Retinal pigment epithelial cell (primary cell): ENCODE measurements at places on chromosomes 16 and 17.

DNA sequence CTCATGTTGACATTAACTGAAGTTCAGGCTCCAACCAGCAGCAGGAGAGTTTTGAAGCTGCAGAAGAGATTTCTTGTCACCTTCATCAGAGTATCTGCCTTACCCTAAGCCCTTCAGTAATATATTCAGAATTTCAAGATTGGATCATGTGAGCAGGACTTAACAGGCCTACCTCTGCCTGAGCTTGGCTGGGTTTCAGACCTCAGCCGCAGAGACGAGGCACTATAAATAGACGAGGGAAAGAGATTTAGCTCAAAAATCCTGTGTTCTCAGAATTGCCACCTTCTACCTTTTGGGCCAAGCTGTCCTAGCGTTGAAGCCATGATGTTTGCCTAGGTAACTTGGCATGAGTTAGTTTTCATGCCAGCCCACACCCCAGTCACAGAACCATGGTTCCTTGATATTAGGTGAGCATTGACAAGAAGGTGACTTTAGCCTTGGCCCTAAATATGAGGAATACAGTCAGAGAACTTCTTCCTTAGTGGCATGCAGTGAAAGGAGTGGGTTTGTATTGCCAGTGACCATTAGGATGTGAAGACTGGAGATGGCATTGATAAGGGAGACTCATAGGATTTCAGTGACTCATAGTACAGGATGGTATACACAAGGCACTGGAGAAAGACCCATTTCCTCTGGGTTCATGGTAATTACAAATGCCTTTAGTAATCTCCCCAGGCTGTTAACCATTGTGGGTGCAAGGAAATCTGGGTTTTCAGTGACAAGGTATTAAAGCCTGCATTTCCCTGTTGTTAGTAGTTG lies 224.3 kb downstream of the MSI2 start:
- peak; percentile 90 for DNase-seq

- peak; percentile 29 for DNase-seq
These were observed 180.9 kb downstream of the HS3ST3A1 start for GRCh38 chr17:13420878-13421277.

DNA sequence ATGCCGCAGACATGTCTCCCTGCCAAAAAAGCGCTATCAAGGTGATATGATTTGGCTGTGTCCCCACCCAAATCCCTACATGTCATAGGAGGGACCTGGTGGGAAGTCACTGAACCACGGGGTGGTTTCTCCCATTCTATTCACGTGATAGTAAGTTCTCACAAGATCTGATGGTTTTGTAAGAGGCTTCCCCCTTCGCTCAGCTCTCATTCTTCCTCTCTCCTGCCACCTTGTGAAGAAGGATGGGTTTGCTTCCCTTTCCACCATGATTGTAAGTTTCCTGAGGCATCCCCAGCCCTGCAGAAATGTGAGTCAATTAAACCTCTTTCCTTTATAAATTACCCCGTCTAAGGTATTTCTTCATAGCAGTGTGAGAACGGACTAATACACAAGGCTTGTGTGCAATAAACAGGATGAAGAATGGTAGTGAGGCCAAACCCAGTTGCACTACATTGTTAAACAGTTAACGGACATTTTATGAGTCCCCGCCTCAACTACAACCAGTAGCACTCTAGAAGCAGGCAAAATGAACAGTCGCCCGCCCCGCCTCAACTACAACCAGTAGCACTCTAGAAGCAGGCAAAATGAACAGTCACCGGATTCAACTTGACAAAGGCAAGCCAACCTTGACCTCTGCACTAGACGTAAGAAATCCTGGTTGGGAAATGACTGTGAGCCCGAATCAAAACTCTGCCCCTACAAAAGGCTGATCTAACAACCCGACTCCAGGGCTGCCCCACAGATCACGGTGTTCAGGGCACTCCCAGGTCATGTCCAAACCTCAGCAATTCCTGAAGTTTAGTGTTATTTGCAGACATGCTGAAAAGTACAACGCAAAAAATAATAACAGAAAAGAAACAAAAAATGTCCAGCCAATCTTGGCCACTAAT lies 26.3 kb downstream of the VPS53 start:
- DNase-seq, result no peak

GRCh38 chr16:62249069-62249468 lies 212.8 kb upstream of the CDH8 start:
- DNase-seq, result no peak

GRCh38 chr16:31305219-31305618 lies 45.4 kb downstream of the ITGAM start:
- DNase-seq, result no peak

GRCh38 chr17:65402513-65403496 lies 158.6 kb downstream of the AXIN2 start:
- DNase-seq, result no peak

DNA sequence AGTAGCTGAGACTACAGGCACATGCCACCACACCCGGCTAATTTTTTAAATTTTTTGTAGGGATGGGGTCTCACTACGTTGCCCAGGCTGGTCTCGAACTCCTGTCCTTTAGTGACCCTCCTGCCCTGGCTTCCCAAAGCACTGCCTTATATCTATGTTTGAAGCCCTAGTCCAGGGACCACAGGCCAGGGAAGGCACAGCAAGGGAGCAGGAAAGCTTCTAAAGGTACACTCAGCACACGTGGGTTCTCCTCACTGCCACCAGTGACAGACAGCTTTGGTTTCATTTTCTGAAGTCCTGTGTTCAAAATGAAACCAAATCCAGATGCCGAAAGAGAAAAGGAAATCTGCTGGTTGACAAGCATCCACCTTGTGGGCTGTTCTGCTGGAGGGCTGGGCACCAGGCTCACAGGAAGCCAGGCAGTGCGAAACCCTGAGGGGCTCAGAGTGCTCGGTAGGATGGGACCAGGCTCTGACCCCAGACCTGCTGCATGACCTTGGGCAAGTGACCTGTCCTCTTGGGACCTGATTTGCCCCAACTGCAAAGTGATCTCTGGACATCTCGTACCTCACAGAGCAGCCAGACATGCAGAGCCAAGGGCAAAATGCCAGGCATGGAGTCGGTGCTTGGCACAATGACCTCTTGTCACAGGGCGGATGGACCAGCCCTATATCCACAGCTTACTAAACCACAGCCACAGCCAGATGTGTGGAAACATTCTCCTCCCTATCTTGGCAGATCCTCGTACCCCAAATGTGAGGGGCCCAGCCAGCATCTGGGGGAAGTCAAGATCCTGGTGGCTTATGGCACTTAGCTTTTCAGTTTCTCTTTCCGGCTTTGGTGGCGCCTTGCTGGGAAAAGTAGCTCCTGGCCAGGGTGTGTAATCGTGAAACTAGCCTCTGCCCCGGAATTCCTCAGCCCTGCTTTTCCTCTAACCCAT lies 2.8 kb upstream of the SOCS1 start:
- no peak for DNase-seq

DNA sequence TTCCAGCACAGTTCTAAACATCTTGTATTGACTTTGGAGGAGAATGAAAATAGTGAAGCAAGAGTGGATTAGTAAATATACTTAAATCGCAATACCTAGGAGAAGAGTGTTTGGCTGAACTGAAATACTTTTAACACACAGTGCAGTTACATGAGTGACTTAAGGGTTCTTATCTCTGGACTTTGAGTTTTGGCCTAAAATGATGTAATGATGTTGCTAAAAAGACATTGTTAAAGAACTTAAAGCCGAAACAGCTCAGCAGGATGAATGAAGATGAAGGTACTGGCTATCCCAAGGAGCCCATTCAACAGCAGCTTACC lies 28.1 kb downstream of the PMP22 start:
- DNase-seq, result no peak

GRCh38 chr17:68850749-68851510 lies 104.3 kb downstream of the ABCA8 start:
- no peak for DNase-seq

GRCh38 chr16:4695473-4696171 lies 2.3 kb downstream of the NUDT16L1 start:
- no peak for DNase-seq

GRCh38 chr16:1045310-1045992 lies 27.1 kb upstream of the SSTR5 start:
- no peak for DNase-seq

DNA sequence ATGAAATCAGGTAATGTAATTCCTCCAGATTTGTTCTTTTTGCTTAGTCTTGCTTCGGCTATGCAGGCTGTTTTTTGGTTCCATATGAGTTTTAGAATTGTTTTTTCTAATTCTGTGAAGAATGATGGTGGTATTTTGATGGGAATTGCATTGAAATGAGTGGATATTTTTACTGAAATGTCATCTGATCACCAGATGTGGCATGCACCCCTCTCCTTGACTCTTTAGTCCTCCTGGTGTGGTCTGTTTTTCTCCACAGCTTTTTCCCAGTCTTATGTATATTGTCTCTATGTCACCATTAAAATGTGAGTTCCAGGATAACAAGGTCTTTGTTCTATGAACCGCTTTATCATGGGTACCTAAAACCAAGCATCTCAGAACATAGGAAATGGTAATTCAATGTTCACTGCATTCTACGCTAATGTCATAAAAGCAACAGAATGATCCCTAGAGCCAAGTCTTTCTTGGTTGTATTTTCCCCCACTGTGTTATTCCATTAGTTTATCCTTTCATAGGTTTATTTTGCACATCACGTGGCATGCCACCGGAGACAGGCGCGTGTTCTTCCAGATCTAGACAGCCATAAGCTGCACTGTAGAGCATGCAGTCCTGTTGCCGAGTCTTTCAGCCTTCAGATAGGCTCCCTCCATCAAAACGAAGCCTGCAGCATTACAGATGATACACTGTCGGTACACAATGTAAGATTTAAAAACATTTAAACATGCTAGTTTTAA lies 172.5 kb downstream of the RPTOR start:
- peak; percentile 34 for DNase-seq

DNA sequence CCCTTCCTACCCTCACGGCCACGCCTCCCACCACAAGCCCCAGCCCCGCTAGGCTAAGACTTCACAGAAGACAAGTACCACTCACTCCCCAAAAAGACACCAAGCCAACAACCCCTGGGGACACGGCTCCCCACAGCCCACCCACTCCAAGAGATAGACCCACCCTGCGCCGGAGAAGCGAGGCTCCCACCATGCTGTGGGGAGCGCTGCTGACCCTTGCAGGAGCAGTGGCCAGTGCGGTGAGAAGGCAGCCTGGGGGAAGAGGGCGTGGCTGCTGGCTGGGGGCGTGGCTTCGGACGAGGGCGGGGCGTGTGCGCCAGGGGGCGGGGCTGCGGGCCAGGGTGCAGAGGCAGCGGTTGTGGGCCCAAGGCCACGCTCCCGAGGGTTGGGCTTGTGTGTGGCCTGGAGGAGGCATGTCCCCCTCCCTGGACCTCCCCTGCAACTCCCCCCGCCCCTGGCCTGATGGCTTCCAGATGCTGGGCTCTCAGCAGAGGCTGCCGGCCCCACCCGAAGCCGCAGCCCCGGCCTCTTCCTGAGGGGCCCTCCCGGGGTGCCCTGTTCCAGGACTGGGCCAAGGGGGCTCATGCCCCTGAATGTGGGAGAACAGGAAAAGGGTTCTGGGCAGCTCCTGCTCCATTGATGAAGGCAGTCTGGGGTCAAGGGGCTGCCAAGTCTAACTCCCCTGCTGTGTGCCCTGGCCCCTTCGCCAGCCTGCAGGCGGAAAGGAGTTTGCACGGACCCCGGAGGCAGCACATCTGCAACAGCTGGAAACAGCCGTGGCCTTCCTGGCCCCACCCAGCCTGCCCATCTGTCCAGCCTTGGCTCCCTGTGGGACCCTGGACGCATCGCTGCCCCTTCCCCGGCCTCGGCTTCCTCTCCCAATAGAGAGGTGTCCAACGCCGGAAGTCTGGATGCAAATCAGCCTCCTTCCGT lies 9.1 kb downstream of the TFAP4 start:
- no peak for DNase-seq

DNA sequence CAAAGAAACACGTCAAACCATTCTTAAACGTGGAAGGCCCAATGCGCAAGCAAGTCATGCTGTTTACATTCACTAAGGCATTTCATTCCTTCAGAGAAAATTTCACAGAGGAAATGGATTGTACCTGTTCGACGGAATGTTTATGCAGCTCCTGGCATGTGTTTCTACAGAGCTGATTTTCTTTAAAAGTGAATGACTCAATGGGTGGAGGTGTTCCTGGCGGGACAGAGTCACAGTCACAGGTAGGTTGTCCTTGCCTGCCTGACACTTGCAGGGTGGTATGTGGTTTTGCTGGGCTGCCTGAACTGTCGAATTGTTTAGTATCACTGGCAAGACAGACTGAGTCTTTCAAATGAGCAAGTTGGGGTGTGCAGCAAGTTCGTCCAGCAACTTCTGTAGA lies 11.6 kb downstream of the PALB2 start:
- no peak for DNase-seq

GRCh38 chr17:18182978-18183333 lies 672 bp upstream of the ALKBH5 start:
- DNase-seq, result no peak

GRCh38 chr16:48168075-48168474 lies 12.3 kb upstream of the ABCC12 start:
- DNase-seq, result no peak

DNA sequence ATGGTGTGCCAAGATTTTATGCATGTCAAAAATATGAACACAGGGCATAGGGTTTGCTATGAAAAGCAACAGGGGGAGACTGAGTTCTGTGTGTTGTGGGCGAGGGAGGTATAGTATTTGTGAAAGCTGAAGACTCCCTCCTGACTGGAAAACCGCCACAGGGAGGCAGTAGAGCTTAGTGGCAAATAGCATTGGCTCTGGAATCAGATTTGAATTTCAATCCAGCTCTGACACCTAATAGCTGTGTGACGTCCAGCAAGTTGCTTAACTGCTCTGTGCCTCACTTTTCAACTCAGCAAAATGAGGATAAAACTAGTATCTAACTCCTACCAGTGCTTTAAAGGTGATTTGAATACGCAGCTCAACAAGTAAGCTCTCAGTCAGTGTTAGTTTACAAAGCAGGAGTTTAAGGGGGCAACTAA lies 22.0 kb downstream of the KPNA2 start:
- DNase-seq, result no peak

- no peak for DNase-seq
These were observed 208.7 kb downstream of the PRKCA start for GRCh38 chr17:66511135-66511534.

- DNase-seq, result peak; percentile 90
These were observed 598 bp downstream of the INPP5K start for GRCh38 chr17:1515640-1516387.

DNA sequence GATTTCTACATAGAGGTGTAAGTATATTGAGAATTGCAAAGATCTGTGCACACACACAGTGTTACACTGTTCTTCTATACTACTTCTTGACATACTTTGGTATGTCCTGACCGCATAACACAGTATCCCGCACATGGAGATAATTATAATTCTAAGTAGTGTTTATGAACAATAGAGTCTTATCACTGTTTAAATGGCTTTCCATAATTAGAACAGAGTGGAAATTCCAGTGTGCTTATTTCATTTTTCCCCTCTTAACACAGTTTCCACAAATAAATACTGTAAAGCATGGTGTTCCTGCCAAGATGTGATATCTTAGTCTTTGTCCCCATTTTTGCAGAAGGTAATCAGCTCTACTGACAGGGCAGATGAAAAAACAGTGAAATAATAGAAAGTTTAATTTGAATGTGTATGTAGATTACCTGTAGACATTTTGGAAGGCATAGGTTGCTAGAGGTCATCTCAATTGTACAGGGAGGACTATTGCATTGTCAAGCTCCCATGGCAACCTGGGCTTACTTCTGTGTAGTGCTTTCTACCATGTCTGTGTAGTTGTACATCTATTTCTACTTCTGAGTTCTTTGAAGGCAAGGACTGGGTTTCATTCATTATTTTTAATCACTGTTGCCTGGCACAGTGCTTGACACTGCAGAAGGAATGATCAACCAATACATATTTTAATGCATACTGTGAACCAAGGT lies 10.1 kb upstream of the KRT28 start:
- no peak for DNase-seq

GRCh38 chr17:21379080-21379711 lies 3.0 kb downstream of the KCNJ12 start:
- DNase-seq, result no peak

- no peak for DNase-seq
These were observed 7.8 kb downstream of the KRT28 start for GRCh38 chr17:40791787-40792436.
